ENCODE measurements at places on chromosomes 4 and X.

DNA sequence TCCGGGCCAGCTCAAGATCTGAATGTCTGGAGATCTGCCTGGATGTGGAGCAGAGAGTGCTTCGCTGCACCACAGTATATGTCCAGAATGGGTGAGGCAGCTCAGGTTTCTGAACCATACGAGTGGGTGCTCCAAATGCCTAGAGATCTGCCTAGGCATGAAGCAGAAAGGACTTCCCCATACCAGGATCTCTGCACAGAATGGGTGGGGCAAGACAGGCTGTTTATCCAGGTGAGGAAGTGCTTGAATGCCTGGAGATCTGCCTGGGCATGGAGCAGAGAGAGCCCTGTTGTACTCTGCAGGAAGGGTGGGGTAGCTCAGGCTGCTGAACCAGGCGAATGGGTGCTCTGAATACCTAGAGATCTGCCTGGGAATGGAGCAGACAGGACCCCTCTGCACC is 45.4 kb upstream of the MAGEC2 start:
- DNase-seq, result no peak

- DNase-seq, result no peak
Measured at GRCh38 chr4:109365939-109366338, 63.5 kb upstream of the COL25A1 start.

GRCh38 chr4:82643994-82644733 is 82.4 kb upstream of the TMEM150C start:
- no peak for DNase-seq

- no peak for DNase-seq
Measured at GRCh38 chr4:88868510-88868909, 170.9 kb upstream of the NAP1L5 start.

GRCh38 chrX:153870791-153871360 is 15.1 kb downstream of the L1CAM start:
- no peak for DNase-seq

DNA sequence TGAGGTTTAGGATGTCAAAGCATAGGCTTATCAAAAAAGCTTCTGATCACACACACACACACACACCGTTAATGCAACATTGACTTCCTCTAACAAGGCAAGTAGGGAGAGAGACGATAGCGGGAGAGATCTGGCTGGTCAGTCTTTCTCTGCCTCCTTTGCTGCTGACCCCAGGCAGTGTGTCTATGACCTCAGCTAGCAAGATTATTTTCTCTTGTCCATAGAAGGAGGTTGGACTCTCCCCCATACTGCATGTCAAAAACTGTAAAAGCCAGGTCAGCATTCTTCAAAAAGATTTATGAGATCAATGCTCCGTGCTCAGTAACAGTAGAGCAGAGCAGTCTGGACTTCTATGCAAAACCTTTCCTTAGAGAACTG is 63.5 kb upstream of the PGM2 start:
- no peak for DNase-seq

DNA sequence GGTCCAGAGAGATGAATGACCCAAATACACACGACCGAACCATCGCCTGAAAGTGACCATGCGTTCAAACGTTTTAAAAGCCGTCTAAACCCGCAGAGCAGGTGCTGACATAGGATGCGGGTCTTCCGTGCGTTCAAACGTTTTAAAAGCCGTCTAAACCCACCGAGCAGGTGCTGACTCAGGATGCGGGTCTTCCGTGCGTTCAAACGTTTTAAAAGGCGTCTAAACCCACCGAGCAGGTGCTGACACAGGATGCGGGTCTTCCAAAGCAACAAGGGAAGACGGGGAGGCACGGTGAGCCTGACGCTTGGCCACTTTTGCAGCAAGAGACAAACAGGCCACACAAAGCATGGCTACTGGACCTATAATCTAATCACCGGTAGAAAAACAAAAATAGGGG is 47.2 kb downstream of the GAK start:
- DNase-seq, result no peak

- DNase-seq, result no peak
Measured at GRCh38 chr4:173002830-173003561, 165.6 kb upstream of the GALNT7 start.

DNA sequence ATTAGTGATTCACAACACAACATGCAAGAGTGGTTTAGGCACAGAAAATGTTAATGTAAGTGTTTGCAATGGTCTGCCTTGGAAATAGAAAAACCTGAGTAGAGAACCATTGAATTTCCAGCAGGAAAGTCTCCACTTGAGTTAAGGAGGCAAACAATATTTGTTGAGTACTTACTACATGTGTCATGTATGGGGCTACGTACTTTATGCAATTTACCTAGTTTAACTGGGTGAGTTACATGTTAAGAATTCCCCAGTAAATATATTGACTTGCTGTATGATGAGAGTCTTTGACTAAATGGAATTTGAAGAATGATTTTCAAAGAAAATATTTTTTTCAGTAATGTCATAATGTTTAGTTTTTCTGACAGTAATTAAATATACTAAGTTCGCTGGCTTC is 7.8 kb upstream of the NPNT start:
- DNase-seq, result no peak

- no peak for DNase-seq
Measured at GRCh38 chr4:95540227-95540626, 8.5 kb downstream of the UNC5C start.

DNA sequence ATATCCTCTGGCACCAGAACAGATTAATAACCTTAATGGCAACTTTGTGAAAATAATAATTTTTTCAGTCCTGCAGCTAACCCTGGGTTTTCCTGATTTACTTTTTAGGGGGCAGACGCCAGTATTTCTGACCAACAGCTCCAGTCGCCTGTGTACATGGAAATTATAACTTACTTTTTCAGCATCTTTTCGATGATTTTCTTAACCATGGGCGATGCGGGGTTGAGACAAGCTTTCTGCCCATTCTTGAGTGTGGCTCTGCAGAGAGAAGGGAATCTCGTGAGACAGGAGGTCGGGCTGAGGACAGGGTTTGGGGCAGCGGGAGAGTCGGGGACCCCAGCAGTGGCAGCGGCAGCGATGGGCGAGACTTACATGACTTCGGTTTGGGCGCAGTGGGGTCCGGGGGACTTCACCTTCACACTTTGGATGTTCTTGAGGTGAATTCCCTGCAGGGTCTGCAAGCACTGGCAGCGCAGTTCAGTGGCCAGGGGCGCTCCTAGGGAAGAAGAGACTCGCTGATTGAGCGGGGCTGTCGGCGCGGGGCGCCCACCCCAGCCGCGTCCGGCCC is 484 bp downstream of the CXCL2 start:
- DNase-seq, result no peak

DNA sequence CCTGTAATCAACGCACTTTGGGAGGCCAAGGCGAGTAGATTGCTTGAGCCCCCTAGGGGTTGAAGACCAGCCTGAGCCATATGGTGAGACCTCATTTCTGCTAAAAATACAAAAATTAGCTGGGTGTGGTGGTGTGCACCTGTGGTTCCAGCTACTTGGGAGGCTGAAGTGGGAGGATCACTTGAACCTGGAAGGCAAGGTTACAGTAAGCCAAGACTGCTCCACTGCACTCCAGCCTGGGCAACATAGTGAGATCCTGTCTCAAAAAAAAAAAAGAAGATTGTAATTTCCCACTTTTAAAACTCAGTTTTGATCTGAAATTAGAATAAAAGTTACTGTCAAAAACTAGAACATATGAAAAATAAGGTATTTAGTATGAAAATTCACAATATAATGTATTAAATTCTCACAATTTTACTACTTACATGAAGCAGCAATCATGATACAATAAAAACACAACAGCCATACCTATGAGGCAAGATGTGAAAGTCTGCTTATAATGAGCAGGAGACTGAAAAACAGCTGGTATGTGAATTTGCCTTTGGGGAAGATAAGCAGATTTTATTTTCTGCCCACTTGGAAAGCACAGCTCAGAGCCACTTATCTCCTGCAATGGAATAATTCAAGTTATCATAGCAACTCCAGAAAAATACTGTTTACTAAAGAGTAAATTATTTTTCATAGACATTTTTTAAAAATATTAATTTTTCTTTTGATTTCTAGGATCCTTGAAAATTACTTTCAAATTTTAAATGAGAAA is 50.6 kb downstream of the ZGRF1 start:
- DNase-seq, result no peak

- no peak for DNase-seq
Measured at GRCh38 chrX:119981286-119982070, 37.9 kb upstream of the NKAP start.

GRCh38 chr4:102354671-102355454 is 9.6 kb upstream of the SLC39A8 start:
- DNase-seq, result no peak

DNA sequence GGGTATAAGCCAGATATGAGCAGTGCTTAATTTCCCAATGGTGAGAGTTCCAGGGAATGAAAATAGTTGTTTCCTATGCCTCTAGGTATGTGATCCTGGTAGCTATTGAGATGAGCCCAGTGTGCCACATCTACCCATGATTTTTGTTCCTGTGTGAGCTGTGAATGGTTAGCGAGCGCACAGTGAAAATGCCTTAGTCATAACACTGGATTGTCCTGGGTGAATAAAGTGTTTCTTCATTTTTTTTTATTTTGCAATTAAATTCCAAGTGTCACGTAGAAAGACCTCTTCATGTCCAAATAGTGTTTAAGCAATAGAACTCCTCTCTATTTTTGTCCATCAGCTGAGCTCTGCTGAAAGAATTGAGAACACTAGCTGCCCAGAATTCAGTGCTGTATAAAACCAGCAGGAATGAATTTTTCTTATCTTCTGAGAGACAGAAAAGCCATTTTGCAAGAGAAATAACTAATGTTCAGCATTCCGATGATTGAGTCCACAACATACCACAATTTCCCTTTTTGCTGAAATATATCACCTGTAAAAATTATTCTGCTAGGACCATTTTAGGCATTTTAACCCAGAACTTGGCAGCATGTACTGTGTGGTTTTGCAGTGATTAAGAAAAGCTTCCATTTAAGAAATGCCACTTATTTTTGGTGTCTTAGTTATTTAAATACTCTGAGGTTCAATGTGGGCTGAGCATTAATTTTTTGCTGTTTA is 5.6 kb downstream of the MAOA start:
- no peak for DNase-seq
